ENCODE measurements at places on chromosomes 12 and 14. TPM values are rescaled to one million over a fixed set of nuclear protein-coding genes. Genes with fewer than 3 reads are reported as not detected.

GRCh38 chr12:104521731-104522130 lies 65.0 kb downstream of the CHST11 start:
- DNase-seq, result no peak
- no peak overlapping the region for H3K4me3 ChIP-seq
- no peaks in the 10 kb centered on the region for H3K27me3 ChIP-seq
- no peak overlapping the region for H3K27ac ChIP-seq
- peaks cover 41% of the 10 kb centered on the region for H3K4me1 ChIP-seq
- no peaks in the 10 kb centered on the region for H3K36me3 ChIP-seq

- H3K4me3 ChIP-seq, result no peak overlapping the region
- no peaks in the 10 kb centered on the region for H3K36me3 ChIP-seq
- DNase-seq, result no peak
- no peaks in the 10 kb centered on the region for H3K27me3 ChIP-seq
- peaks cover 9% of the 10 kb centered on the region for H3K4me1 ChIP-seq
Measured at GRCh38 chr12:66692170-66692569, 13.3 kb upstream of the GRIP1 start.

DNA sequence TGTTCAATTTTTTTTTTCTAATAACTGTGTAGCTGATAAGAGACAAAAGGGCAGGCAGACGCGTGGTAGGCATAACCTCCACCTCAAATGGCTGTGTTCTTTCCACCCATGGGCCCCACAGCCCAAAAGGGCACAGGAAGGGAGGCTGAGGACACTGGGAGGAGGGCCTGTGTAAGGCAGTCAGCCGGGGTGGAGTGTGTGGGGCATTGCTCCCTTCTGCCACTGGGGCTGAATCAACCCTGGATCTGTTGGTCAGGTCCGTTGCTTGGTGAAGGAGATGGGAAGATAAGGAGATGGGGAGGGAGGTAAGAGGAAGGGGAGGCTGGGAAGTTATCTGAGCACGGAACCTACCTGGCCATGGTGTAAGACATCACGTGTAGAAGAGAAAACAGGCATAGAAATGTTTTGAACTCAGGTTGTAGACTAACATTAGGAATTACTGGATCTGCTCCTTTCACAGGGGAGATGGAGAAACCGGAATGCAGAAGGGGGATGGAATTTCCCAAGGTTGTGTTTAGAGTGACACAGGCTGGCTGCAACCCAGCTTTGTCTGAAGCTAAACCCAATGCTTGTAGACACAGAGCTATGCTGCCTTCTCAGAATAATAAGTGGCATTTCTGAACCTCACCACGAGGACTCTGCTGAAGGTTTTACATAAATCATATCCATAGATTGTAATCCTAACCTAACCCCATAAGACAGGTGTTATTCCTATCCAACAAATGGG lies 138.5 kb upstream of the NOS1 start:
- H3K27me3 ChIP-seq, result no peaks in the 10 kb centered on the region
- no peak for DNase-seq
- H3K36me3 ChIP-seq, result no peaks in the 10 kb centered on the region
- no peak overlapping the region for H3K27ac ChIP-seq
- H3K4me3 ChIP-seq, result no peak overlapping the region

DNA sequence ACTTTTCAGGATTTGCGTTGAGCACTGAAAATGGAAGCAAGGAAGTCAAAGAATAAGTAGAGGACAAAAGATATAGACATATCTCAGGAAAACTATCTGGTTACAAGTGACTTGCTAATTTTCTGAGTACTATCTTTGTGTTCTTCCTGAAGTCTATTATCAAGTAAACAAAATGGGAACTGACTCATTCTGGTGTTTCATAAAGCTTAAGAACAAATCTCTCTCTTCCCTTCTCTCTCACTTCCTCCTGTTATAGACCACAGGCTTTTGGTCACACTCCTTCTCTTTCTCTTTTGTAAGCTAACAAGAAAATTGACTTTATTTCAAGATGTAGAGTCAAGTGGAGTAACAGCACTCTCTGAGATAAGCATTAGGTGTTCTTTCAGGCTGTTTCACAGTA lies 406.6 kb upstream of the SYT1 start:
- no peaks in the 10 kb centered on the region for H3K36me3 ChIP-seq
- no peak overlapping the region for H3K27ac ChIP-seq
- H3K27me3 ChIP-seq, result no peaks in the 10 kb centered on the region
- no peak overlapping the region for H3K4me3 ChIP-seq
- DNase-seq, result no peak
- H3K4me1 ChIP-seq, result no peaks in the 10 kb centered on the region

- H3K27me3 ChIP-seq, result no peaks in the 10 kb centered on the region
- H3K4me1 ChIP-seq, result peaks cover 18% of the 10 kb centered on the region
- no peak for DNase-seq
- H3K27ac ChIP-seq, result no peak overlapping the region
- no peaks in the 10 kb centered on the region for H3K36me3 ChIP-seq
- no peak overlapping the region for H3K4me3 ChIP-seq
Measured at GRCh38 chr12:13167226-13167625, 29.3 kb upstream of the EMP1 start.

DNA sequence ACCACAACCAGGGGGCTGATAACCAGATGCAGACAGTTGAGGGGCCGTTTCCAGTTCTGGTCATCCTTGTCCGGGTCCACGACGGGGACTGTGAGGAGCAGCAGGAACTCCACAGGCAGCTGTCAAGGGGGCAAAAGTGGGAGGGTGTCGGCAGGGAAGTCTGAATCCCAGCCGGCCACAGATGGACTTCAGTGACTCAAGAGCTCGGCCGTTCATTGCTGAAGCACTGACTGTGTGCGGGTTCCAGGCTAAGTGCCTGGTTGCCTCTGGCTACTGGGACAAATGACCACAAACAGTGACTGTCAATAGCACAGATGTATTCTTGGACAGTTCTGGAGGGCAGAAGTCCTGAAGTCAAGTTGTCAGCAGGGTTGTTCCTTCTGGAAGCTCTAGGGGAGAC lies 19.6 kb downstream of the SLC8B1 start:
- H3K36me3 ChIP-seq, result peaks cover 88% of the 10 kb centered on the region
- peaks cover 4% of the 10 kb centered on the region for H3K4me1 ChIP-seq
- no peak for DNase-seq
- peak overlapping the region; percentile 36 for H3K27ac ChIP-seq

DNA sequence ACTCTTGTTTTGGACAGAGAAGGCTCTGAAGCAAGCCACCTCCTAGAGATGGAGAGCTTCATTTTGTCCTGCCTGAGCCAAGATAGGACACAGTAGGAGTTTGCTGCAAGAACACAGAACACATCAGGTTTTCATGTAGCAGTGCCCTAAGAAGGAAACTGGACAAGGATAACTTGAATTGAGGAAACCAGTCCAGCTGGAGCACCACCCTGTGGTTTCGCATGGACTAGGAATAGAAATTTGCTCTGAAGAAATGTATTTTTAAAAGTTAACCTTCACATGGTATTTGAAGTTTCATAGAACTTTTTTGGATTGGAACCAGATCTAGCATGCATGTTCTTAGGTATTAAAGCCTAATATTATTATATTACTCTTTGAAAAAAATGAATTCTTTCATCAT lies 68.8 kb downstream of the RERG start:
- H3K27ac ChIP-seq, result peak overlapping the region; percentile 49
- no peak for DNase-seq
- H3K27me3 ChIP-seq, result peaks cover 13% of the 10 kb centered on the region
- no peaks in the 10 kb centered on the region for H3K36me3 ChIP-seq

DNA sequence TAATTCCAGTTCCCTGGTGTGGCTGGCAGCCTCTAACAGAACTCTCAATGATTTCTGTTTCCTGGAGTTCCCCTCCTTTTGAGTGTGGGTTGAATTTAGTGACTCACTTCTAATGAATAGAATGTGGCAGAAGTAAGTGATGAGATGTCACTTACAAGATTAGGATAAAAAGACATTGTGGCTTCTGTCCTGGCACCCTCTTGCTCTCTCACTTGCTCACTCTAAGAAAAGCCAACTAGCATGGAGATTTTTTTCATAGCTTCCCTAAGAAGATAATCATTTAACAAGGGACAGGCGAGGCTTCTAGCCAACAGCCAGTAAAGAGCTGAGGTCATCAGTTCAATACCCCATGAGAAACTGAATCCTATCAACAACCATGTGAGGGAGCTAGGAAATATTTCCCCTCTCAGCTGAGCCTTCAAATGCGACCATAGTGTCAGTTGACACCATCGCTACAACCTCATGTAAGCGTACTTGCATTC lies 156.7 kb downstream of the TMTC3 start:
- DNase-seq, result no peak
- no peaks in the 10 kb centered on the region for H3K4me1 ChIP-seq
- no peak overlapping the region for H3K4me3 ChIP-seq
- no peaks in the 10 kb centered on the region for H3K27me3 ChIP-seq

The RTL1 gene
- total RNA-seq, result not detected

The KLHL33 gene
- 0.33 TPM for total RNA-seq

- peaks cover 74% of the 10 kb centered on the region for H3K36me3 ChIP-seq
- no peaks in the 10 kb centered on the region for H3K4me1 ChIP-seq
- H3K27me3 ChIP-seq, result no peaks in the 10 kb centered on the region
- no peak overlapping the region for H3K27ac ChIP-seq
Measured at GRCh38 chr12:62401631-62402030, 65.0 kb upstream of the MON2 start.

The SMCO2 gene
- total RNA-seq, result not detected

DNA sequence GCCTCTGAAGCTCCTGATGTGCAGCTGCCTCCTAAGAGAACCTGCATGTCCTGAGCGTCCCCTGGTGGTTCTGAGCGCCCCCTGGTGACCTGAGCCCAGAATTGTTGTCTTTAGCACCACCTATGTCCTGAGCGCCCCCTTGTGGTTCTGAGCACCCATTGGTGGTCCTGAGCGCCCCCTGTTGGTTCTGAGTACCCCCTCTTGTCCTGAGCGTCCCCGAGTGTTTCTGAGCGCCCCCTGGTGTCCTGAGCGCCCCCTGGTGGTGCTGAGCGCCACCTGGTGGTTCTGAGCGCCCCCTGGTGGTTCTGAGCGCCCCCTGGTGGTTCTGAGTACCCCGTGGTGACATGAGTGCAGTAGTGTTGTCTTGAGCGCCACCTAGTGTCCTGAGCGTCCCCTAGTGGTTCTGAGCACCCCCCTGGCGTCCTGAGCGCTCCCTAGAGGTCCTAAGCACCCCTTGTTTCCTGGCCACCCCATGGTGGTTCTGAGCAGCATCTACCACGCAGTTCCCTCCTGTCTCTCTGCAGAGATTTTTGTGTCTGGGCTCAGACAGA lies 782.5 kb downstream of the TMEM121 start:
- no peaks in the 10 kb centered on the region for H3K36me3 ChIP-seq
- peaks cover 68% of the 10 kb centered on the region for H3K27me3 ChIP-seq
- H3K4me1 ChIP-seq, result no peaks in the 10 kb centered on the region
- H3K4me3 ChIP-seq, result no peak overlapping the region

DNA sequence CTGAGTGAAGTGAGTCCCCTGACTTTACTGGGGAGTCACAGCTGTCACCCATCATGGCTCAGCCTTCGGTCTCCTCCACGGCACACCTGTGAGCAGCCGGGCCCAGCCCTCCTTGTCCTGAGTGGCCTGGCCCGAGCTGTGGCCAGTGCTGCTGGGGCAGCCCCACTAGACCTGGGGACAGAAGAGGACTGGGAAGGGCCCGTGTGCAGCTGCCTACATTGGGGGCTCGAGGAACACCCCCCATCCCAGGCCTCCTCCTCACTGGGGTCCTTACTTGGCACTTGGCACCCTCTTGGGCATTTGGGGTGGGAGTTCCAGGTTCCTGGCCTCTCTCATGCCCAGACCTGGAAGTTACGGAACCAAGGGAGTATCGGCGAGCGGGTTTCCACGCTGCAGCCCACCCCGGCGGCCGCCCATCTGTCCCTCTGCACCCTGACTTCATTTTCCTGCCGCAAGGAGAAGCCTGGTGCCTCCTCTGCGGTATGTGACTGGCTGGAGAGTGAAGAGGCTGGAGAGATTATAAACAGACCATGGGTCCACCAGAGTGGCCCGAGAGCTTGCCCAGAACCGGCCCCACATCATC lies 179.7 kb downstream of the KIF26A start:
- no peaks in the 10 kb centered on the region for H3K36me3 ChIP-seq
- peaks cover 23% of the 10 kb centered on the region for H3K4me1 ChIP-seq
- no peak for DNase-seq
- H3K27me3 ChIP-seq, result peaks cover 38% of the 10 kb centered on the region
- no peak overlapping the region for H3K27ac ChIP-seq
